ENCODE measurements at places on chromosomes 11 and 22.

DNA sequence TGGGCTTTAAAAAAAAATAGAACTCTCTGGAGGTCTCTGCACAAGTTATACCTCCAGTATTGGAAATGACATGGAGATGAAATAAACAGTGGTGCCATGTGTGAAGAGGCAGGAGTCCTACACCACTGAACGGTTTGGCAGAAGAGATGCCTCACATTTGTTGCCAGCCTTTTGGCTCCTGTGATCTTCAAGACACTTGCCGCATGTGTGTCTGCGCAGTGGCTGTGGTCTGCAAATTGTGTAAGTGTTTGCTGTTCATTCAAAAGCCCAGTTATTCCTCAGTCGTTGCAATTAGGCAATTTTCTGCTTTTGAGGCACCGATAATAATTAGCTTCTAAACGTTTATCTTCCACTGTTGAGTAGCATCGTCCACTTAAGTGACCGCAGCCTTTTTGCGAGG lies 319.1 kb downstream of the BRD1 start:
- DNase-seq = no peak

- DNase-seq = no peak
Observed at GRCh38 chr22:22940961-22941605, 53.5 kb downstream of the IGLL5 start.

DNA sequence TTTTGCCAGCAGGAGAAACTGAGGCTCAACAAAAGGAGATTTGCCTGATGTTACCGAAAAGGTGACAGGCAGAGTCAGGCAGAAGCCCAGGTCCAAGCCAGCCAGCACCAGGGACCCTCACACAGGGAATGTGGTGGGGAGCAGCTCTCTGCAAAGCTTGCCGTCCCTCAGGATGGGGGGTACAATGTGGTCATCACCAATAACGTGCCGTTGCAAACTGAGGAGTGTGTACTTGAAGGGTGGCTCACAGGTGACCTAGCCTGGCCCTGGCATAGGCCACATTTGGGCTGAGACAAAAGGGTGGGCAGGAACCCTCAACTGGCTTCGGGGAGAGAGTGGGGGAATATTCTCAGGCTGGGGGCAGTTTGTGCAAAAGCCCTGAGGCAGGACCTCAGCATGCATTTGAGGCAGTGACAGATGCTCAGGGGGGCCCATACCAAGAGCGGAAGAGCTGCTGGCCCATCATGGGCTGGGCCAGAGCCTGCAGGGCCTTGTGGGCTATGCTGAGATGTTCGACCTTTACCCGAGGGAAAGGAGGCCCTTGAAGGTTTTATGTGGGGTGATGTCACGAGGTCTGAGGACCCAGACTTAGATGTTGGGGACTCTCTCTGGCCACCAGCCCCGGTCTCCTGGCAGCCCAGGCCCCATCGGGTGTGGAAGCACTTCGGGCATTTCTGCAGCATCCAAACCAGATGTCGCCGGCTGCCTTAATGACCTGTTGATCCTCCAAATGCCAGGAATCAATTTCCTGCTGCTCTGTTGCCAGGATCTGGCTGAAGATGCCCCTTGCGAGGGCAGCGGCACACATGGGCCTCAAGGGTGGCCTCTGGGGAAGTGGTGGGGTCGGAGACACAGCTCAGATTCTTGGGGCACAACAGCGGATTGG lies 57.4 kb upstream of the SHISAL1 start:
- DNase-seq = no peak

DNA sequence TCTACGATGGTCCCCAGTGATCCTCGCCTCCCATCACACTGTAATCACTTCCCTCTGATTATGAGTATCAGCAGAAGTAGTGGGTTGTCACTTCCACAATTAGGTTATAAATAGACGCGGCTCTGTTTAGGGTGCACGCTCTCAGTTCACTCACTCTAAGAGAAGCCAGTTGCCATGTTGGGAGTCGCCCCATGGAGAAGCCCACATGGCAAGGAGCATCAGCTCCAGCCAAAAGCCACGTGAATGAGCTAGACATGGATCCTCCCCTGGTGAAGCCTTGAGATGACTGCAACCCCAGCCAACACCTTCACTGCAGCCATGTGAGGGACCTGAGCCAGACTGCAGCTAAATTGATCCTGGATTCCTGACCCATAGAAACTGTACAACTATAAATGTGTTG lies 26.4 kb upstream of the MYOD1 start:
- no peak for DNase-seq

- DNase-seq = no peak
Observed at GRCh38 chr11:7585816-7586215, 72.0 kb downstream of the PPFIBP2 start.

GRCh38 chr11:68354148-68354872 lies 41.9 kb downstream of the LRP5 start:
- no peak for DNase-seq

GRCh38 chr11:35398881-35399280 lies 20.5 kb downstream of the SLC1A2 start:
- DNase-seq = no peak

DNA sequence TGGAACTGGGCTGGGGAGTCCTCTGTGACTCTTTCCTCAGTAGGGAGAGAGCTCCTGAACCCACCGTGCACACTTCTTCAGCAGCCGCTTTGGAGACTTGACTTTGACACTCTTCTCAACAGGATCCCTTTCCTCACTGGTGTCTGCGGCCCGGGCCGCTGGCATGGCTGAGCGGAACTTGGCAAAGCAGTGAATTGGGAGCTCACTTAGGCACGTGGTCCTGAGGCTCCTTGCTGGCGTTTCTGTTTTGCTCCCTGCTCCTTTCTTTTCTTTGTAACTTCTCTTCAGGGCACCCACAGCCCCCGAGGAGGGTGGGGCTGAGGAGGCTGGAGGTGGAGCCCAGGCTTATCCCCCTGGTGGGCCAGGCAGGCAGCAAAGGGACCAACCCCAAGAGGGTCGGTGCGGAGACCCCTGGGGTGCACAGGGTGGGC lies 8.4 kb upstream of the KCNQ1OT1 start:
- DNase-seq = no peak

DNA sequence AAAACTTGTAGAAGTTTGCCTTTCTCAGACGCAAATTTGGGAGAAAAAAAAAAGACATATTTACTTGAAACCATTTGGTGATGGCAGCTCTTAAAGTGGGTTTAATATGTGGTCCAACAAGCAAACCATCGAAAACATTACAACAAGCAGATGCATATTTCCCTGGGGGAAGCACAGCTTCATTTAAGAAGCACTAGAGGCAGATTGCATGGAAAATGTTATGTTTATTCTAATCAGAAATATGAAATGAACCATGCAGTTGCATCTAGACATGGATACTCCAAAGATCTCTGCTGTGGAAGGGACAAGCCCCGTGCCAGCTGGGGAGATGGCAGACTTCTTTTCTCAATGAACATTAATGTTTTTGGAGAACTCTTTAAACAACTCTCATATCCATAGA lies 57.4 kb upstream of the PARVA start:
- DNase-seq = no peak

DNA sequence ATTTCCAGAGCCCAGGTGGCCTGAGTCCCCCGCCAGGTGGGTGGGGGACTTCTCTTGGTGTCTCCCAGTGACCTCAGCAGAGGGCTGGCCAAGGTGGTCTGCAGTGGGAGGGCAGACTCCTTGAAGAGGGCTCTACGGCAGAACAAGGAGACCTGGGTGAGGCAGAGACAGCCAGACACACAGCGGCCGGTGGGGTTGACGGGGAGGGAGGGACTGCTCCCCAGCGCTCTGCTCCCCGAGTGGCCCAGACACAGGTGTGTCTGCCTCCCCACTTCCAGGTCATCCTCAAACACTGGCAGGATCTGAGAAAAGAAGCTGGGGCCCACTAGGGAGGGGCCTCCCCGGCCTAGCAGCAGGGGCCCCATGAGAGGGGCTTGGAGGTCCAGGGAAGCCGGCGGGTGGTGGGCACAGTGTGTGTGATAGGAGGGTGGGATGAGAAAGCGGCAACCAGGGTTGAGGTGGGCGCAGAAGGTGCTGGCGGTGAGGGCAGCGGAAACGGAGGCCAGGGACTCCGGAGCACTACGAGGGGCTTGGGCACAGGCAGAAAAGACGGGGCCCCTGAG lies 30.1 kb downstream of the SYT7 start:
- no peak for DNase-seq

DNA sequence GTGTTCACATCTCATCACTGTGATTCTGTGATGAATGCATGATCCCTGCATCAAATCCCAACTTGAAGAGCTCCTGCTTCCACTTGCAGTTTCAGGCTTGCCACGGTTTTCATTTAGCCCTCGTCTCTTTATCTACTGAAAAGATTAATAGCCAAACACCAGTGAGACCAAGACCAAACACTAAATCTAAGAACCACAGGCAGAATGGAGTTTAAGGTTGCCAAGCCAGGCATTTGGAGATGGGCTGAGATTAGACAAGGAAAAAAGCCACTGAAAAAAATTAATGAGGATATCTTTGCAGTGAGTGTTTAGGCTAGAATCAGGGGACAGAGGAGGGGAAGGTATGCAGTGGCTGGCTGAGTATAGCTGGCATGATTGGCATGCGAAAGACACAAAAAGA lies 227.2 kb upstream of the BLID start:
- no peak for DNase-seq

GRCh38 chr11:36059660-36060059 lies 115.8 kb downstream of the LDLRAD3 start:
- no peak for DNase-seq

GRCh38 chr11:8206251-8207079 lies 37.6 kb upstream of the RIC3 start:
- DNase-seq = no peak

- no peak for DNase-seq
Observed at GRCh38 chr11:46554213-46555147, 39.3 kb downstream of the AMBRA1 start.

DNA sequence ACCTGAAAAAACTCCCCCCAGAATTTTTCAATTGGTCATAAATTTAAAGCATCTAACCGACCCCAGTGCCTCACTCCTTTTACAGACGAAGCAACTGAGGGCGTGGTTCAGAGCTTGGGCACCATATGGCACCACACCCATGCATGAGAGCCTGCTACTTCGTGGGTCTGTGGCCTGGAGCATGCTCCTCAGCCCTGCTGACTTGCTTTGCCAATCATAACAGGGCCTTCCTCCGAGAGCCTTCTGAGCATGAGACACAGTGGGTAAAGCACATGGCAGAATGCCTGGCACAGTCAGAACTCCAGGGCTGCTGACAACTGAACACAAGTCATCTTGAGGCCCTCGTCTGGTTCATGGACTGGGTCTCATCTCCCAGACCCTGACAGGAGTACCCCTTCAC lies 33.3 kb downstream of the HIRA start:
- no peak for DNase-seq

DNA sequence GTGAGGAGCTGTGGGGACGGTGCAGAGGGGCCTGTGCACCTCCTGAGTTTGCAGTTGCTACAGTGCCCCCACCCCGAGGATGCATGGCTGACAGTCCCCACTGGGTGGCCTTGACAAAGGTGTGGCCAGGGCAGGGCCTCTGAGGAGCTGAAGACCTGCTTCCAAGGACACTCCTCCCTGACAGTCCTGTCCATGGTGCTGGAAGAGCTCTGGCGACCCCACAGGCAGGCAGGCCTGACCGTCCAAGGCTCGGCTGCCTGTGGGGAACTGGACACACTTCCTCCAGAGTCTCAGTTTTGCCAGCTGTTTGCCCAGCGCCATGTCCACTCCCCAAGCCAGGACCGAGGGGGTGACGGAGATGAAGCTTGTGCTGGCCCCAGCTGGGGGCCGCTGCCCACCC lies 32.7 kb downstream of the BRSK2 start:
- DNase-seq = no peak

DNA sequence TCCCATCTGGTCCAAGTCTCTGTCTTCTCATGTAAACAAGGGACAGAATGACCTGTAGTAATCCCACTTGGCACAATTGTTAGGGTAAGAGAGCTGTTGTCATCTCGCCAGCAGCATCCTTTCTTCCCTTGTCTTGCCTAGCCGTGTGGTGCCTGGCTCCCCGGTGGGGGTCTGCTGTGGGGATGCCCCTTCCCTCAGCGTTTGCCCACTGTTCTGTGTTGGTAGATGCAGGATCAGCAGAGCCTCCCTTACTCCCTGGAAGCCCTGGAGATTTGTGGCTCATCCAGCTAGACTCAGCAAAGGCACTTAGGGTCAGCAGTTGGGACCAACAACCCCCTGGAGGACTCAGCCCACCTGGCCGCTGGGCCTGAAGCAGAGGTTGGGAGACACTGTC lies 13.0 kb downstream of the ACO2 start:
- DNase-seq = no peak

DNA sequence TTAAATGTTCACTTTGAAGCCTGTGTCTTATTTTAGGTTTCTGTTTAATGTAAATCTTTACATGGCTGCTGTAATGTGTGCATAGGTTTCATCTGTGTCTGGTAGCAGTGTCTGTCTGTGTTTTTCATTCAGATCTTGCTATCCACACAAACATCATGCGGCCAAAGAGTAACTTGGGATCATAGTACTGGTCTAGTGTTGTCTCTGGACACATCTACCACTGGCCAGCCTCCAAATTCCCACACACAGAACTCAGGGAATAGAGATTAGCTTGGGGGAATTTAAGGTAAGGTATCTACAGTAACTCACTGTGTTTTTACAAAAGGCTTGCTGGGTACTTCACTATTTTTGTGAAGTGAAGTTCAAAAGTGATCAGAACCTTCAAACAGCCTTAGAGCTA lies 32.1 kb upstream of the ZNF143 start:
- DNase-seq = no peak

DNA sequence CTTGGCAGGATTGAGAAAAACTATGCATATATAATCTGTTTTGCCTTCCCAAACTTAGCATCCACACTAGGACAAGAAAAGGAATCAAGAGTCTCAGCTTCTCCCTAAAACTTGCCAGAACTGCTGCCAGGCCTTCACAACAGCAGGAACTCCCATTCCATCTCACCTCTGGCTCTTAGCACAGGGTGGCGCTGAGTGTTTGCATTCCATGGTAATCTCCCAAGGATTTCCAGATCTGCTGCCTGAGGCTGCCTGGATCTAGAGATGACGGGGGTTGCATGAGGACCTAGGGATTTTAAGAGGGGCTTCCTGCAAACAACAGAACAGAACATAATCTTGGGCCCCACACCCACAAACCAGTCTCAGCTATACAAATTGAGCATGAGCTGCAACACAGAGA lies 87.1 kb upstream of the OPCML start:
- DNase-seq = no peak

DNA sequence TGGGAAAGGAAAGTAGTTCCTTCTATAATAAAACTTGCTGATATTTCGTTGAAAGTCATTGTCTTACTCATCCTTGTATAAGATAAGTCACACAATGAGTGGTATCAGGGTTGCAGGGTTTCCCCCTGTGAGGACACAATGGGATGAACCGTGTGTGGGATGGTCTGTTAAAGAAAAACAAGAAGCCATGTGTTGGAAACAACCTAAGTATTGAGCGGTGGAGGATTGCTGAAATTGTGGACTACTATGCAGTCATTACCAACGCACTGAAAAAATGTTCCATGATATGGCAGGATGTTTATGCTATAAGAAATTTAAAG lies 28.6 kb downstream of the PTPRJ start:
- DNase-seq = peak; percentile 65

- no peak for DNase-seq
Observed at GRCh38 chr22:19824926-19825339, 29.7 kb downstream of the GNB1L start.
